Esophagus muscularis mucosa (tissue), 4 donors: ENCODE measurements at places on chromosomes 7 and 10.

GRCh38 chr10:104437226-104437625 is 83.6 kb downstream of the CFAP58 start:
- no peak for DNase-seq

DNA sequence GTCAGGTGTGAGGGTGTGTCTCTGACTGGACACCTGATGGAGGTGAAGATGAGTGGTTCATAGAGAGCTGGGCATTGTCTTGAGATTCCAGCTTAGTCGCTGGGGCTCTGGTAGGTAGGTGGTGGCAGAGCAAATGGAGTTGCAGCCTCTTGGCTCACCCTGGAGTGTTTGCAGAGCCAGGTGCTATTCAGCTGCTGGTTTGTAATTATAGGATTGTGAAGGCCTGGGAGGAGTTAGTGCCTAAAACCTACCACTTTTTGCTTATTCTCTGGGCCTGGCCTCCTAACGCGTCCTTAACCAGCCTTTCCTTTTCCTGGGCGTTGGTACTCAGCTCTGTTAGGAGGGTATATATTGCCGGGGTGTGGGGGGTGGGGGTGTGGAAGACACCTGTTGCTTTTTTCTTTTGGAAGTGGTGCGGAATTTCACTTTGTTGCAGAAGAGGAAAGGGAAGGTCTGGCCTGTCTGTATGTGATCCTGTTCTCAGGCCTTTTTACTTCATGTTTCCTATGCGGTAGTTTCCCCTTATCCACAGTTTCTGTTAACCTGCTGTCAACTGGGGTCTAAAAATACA is 3.2 kb downstream of the PPRC1 start:
- no peak for DNase-seq

DNA sequence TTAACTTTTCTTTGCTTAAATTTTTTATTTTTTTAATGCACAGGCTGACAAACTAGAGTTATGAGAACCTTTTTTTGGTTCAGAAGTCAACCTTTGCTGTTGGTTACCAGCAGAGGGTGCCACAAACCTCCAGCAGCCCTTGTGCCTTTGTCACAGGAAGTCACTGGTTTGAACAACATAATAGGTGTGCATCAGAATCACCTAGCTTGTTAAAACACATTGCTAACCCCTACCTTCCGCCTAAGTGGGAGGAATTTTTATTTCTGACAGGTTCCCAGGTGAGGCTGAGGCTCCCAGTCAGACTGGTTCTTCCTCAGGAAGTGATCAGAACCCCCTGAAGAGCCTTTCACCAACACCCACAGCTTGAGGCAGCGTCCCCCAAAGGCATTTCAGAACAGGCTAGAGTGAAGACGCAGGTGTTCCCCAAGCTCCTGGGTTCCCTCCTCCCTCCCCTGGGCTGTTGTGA is 22.6 kb upstream of the VDAC2 start:
- DNase-seq, result no peak

GRCh38 chr7:29265208-29265923 is 70.8 kb downstream of the CHN2 start:
- peak; percentile 81 for DNase-seq

DNA sequence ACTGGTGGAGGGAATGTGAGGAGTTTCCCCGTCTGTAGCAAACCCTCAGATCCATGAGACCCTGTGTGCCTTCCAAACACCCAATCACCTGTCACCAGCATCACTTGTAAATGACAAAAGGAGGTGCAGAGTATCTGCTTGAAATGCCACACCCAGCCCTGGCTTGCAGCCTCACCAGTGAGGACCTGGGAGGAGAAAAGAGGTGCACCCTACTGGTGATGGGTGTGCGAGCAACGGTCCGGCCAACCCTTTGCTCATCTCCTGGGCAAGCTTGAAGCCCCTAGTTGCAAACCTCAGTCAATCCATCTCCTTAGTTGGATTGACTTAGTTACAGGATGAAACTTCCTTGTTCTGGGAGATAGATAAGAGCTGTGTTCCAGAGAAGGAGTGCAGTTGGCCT is 62.4 kb upstream of the WAPL start:
- no peak for DNase-seq

DNA sequence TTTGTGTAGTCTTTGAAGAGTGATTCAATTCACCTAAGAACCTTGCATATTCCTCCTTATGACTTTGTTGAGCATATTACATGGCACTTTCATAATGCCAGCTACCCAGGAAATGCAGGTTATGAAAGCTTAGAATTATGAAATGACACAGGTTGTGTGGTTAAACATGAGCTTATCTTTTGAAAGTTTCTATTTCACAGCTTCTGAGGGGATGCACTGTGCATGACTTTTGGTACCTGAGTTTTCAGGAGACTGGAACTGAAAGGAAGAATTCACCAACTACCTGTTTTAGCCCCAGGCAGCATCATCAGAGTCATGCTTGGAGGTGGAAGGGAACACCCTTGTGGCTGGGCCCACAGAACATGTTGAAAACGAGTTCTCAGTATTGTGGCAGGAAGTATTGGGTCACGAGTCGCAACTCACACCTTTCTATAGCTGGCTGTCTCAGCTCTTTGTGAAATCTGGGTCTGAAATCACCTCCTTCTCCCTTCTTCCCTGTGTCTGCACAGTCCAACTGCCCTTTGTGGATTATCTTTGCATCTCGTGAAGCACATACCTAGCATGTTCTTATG is 228.2 kb downstream of the PTEN start:
- DNase-seq, result no peak

DNA sequence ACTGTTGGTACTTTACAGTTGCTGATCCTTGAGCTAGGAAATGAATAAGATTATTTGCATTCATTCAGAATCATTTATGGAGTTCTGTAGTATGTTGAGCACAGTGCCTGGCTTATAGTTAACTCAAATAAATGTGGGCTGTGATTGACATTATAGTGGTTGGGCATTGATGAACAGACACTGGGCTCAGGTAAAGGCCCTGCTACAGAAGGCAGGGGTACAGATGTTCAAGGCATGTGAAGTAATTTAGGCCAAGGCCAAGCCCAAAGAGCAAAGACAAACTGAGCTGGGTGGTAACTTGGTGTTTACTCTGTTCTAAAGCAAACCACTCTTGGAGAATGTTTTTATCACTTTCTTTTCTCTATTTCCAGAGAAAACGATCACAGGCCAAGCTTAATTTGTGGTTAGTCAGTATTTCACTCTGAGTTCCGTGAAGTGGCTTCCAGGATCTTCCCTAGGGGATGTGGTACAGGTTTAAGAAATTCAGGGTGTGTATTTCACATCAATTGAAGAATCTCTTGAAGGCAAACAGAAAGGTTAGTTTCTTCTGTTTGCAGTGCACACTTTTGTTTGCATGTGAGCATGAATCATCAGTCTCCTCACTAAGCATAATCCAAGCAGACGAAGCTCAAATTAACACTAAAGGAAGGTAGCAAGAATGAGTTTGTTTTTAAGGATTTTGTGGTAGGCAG is 113.9 kb upstream of the PRR15 start:
- no peak for DNase-seq

DNA sequence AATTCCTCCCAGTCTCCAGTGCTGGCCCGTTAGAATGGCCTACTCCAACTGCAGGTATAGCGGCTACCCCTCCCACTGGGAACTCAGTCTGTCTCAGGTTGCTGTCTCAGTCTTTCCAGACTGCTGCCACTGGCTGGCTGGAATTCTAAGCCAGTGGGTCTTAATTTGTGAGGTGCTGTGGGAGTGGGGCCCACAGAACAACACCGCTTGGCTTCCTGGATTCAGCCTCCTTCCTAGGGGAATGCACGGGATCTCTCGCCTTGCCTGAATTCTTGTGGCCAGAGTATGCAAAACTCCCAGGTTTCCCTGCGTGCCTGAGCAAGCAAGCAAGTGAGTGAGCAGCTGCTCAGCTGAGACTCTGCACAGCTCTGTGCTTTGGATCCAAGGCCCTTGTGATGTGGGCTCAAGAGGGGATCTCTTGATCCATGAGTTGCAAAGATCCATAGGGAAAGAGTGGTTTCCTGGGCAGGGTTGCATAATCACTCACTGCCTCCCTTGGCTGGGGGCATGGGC is 41.5 kb upstream of the GPR141 start:
- DNase-seq, result no peak

- DNase-seq, result no peak
These were observed 98.8 kb downstream of the OAT start for GRCh38 chr10:124319926-124320391.

DNA sequence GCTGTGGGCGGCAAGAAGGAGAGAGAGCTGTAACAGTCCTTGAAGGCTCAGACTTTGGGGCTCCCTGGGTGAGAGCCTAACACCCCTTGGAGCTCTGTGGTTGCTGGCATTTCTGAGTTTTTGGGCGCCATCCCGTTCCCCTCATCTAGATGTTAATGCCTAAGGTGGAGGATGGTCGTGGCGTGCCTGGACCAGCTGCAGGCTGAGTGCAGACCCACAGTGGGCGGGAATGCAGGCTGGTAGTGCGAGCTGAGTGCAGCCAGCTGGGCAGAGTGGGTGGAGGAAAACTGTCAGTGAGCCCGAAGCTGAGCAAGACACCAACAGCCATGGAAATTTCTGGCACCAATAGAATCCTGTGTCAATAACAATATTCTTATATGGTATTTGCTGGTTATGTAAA is 403.0 kb downstream of the ANKRD7 start:
- no peak for DNase-seq

- no peak for DNase-seq
These were observed 8.9 kb downstream of the IGFBP1 start for GRCh38 chr7:45897042-45897690.

DNA sequence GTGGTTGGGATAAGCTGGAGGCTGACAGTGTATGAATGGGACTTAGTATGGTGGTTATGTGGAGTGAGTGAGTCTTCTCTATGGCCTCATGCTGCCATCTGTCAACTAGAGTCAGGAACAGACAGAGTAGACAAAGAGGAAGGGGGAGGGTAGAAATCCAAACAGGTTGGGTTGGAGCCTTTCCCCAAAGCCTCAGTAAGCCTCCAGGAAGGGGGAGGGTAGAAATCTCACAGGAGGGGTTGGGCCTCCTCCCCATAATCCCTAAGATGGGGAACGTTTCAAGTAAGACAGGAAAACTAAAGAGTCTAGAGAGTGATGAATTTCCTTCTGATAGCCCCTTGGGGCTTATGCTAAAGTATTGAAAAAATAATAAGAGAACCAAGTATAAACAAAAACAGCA is 2.0 kb upstream of the AKR1B15 start:
- DNase-seq, result no peak

- no peak for DNase-seq
These were observed 112.4 kb downstream of the SMURF1 start for GRCh38 chr7:99031496-99031895.

DNA sequence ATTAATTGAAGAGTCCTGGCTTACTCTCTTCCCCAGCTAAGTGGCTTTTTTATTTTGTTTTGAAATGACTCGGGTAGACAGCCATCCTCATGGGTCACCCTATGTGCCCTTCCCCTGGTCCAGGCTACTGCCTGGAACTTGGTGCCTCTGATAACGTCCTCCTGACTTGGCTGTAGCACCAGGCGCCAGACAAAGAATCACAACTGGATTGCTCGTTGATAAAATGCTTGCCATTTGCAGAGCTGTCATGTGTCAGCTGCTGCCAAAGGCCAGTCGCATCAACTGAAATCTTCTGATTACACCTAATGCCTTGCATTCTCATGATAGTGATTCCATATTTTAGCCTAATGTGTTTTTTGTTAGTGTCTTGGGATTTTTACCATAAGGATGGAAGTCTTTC is 27.4 kb upstream of the ABLIM1 start:
- no peak for DNase-seq

GRCh38 chr7:147279514-147279913 is 1162.9 kb downstream of the CNTNAP2 start:
- no peak for DNase-seq

GRCh38 chr10:25804505-25804904 is 129.5 kb upstream of the MYO3A start:
- DNase-seq, result no peak

- DNase-seq, result no peak
These were observed 8.5 kb upstream of the FLNC start for GRCh38 chr7:128821724-128822123.

DNA sequence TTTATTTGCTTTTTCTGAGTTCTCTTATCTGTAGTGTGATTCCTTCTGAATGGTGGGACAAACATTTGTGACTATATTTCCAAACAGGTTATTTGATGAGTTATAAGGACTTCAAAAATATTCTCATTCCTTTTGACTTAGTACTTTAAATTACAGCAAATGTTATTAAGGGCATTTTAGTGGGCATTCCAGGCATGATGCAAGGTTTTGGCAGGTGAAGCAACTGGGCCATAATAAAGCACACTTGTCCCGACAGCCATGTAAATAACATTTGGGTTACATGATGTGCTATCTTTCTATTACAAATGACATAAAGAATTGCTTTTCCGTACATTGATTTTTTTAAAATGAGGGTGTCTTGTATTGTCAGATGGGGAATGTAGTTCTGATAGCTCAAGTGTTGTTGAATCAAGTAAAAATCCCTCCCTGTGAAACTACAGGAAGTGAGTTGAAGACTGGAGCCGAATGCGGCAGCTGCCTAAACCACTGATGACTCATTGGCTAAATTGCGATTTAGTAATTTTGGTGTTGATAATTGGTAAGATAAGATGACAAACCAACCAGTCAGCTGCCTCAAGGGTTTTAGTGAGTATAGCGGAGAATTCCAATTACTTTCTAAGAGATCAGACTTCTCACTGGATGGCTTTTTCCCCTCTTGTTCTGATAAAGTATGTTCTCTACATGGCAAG is 231.3 kb upstream of the NPY start:
- no peak for DNase-seq

- DNase-seq, result no peak
These were observed 261.4 kb upstream of the ZWINT start for GRCh38 chr10:56622335-56622973.

- DNase-seq, result no peak
These were observed 188.0 kb downstream of the FRMD4A start for GRCh38 chr10:14142606-14143250.

DNA sequence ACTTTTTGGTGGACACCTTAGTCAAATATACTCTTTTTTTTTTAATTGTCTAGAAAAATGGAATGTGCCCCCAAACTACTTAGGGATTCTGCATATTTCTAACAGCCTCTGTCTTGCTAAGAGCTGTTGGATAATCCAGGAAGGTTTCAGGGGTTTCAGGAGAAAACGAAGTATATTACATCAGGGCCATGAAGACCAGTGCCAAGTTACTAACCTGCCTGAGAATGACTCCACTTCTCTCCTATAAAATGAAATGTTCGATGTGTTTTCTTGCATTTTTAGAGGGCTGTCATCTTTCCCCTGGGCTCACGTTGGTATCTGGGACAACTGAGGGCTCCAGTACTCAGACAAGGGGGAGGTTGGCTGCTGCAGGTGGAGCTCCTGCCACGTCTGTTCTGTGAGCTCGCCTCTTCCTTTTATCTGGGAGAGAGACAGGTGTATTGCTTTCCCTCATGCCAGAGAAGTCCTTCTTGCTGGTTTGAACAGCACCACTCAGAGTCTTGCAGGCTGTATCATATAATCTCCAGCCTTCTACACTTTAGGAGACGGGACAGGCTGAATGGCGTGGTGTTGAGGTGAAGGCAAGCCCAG is 71.3 kb downstream of the CAMK1D start:
- DNase-seq, result no peak

GRCh38 chr7:21253740-21254687 is 173.9 kb upstream of the SP4 start:
- no peak for DNase-seq

GRCh38 chr10:60517805-60518204 is 128.1 kb upstream of the ANK3 start:
- no peak for DNase-seq

- no peak for DNase-seq
These were observed 7.9 kb downstream of the FAM13C start for GRCh38 chr10:59354434-59354833.
